ENCODE measurements at places on chromosomes 12 and 14. TPM values are rescaled to one million over a fixed set of nuclear protein-coding genes. Genes with fewer than 3 reads are reported as not detected.

DNA sequence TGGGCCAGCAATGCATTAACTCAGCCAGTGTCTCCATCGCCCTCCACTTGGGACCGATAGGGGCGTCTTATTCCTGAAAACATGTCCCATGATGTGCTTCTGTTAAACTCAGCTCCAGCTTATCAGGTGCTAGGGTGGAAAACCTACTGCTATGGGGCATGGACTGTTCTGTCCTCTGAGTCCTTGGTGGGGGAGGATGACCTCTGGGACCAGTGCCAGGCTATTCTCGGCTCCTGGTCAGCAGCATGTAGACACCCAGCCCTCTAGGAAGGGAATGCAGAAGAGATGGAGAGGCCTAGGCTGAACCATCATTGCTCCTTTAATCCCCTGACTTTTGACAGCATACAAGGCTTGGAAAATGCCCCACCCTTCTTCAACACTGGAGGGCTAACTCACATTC, 486.2 kb downstream of the MED13L start:
- DNase-seq, result no peak

DNA sequence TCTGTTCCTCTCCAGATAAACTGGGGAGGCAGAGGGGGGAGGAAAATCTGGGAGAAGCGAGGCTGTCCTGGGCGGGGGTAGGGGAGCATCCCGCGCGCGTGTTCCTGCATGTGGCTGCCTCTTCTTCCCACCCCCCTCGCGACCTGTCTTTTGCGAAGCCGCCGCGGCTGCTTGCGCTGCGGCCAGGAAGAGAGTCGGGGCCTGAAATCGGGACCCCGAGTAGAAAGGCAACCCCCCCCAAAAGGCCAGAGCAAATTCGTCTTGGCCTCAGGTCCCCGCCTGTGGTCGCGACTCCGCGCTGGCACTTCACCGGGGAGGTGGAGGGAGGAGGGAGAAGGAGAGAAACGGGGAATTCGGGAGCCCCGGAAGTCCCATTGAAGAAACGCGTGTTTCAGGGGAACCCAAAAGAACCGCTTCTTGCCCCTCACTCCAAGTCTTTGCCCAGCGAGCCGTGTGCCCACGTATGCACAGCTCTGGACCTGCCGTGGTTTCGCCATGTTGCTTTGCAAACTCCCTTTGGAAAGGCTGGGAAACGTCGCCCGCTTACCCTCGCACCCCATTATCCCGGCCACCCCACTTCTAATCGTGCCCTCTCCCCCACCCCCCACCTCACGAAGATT, 944 bp downstream of the CCND2 start:
- DNase-seq, result no peak

Gene FAM90A1
- 0.02 TPM for polyA plus RNA-seq

DNA sequence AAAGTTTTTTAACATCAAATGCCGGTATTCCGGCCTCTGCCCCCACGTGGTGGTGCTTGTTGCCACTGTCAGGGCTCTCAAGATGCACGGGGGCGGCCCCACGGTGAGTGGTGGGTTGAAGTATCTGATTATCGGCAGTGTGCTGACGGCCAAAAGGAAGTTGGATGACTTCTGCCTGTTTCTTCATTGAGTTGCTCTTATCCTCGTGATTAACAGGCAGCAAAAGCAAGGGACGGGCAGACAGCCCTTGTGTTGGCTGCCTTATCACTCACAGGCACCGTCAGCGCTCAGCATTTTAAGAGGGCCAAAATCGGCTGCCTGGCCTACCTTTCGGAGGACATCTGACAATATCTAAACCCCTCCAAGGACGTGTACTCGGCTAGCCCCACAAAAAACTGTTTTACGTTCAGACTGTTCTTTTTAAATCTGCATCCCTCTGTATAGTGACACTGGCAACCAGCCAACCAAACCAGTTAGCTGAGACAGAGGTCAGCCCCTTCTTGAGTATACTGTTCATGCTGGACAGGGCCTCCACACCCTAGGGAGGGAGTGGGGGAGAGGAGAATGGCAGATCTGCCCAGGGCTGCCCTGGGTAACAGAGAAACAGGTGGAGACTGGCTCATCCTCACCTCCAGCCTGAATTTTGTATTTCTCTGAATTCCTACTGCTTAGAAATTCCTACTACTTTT, 22.9 kb upstream of the AKAP5 start:
- no peak for DNase-seq

Gene RTN1
- 0.63 TPM for polyA plus RNA-seq

All from AG04450 (cell line).